ENCODE measurements at places on chromosomes 12 and 14.
A peak's percentile ranks its signal among the peaks of the same experiment; 100 is the strongest.

- DNase-seq: no peak
These were observed 215.4 kb upstream of the DCN start for GRCh38 chr12:91397866-91398532.

DNA sequence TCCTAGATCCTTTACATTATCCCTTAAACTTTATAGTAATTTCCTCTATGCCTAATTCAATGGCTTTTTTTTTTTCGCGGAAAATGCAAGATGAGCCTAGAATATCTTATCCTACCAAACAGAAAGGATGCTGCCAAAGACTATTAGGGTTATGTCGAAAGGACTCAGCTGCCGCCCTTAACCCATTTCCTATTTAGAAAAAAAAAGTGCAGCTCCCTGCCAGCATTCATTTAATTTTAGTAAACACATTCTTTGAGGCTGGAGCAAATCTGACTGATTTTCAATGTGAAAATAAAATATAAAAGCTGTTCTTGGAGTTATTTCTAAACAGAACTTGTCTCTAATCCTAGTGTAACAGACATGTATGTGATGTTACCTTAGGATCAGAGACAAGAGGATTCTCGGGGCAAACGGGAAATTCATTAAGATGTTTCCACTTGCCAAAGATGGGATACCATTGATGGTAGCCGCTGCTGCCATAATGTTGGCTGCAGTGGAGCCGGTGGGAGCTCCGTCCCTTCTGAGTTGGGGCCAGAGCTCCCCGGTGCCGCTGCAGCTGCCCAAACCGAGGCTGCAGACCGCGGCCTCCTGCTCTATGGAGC lies 8.2 kb upstream of the A2M start:
- DNase-seq: no peak

GRCh38 chr14:89661392-89661791 lies 244.4 kb upstream of the FOXN3 start:
- DNase-seq: no peak

- DNase-seq: no peak
These were observed at the start of gene B4GALNT1 for GRCh38 chr12:57632958-57633840. TSS of gene B4GALNT1 (minus strand) at chr12:57633201. CDS start at chr12:57632132, 1,069 bp downstream.

GRCh38 chr14:85764822-85765221 lies 234.9 kb downstream of the FLRT2 start:
- no peak for DNase-seq

DNA sequence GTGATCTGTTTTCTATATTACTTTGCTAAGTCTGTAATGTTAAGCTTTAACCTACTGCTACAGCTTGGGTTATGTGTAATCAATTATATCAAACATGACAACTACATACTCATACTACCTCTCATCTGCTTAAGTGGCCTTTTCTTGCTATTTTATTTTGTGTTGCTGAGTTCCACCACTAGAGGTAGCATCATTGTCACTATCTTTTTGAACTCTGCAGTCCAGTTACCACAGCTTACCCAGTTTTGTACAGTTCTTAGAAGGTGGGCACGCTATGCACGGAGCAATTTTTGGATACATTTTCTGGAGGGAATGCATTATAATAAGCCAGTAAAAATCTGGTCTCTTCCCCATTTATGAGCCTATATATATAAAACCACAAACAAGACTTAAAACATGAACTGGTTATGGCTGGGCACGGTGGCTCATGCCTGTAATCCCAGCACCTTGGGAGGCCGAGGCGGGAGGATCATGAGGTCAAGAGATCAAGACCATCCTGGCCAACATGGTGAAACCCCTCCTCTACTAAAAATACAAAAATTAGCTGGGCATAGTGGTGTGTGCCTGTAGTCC lies 48.5 kb downstream of the SAV1 start:
- DNase-seq: no peak

DNA sequence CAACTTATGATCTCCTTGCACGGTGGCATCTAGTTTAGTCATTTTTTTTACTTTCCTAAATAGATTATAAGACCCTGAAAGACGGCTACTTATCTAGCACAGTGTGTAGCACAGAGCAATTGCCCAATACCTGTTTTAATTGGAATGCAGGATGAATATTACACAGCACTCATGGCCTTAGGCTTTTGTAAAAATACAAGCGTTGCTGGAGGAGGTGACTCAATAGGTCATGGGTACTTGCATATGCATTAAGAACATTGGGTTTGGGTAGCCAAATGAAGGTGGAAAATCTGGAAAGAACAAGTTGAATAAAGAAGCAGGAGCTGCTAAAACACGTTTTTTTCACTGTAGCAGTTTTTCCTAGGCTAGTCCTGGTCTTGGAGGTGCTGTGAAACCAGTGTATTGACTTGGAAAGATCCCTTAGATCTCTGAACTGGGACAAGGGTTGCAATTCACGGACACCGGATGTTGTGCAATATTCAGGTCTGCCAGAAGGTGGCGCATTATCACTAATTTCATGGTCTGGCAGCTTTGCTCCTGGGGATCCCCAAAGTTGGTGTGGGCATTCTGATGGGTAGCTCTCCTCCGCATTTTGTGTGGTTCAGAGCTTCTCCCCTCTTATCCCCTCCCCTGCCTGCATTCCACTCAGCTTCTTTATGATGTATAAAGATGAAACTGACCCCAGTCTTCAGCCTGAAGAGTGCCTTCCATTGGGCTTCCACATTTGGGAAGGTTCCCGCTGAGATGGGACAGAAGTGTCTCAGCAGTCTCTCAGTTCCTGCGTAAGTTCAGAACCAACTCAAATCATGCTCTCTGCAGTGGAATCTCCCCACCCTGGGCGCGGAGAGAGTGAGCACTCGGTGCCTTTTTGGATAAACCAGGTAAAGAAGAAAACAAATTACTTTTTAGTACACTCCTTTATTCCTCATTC lies 278.3 kb downstream of the NRXN3 start:
- no peak for DNase-seq

GRCh38 chr12:103877934-103878510 lies 37.0 kb upstream of the NT5DC3 start:
- DNase-seq: peak; percentile 20

GRCh38 chr14:100629696-100630095 lies 42.5 kb upstream of the BEGAIN start:
- DNase-seq: no peak

GRCh38 chr14:74380172-74380571 lies 31.9 kb downstream of the VRTN start:
- no peak for DNase-seq

- no peak for DNase-seq
These were observed 172.8 kb upstream of the KITLG start for GRCh38 chr12:88753066-88753465.

GRCh38 chr12:67925077-67925476 lies 64.2 kb upstream of the IFNG-AS1 start:
- no peak for DNase-seq

- DNase-seq: no peak
These were observed 147.6 kb downstream of the KLHL28 start for GRCh38 chr14:44814196-44814595.

DNA sequence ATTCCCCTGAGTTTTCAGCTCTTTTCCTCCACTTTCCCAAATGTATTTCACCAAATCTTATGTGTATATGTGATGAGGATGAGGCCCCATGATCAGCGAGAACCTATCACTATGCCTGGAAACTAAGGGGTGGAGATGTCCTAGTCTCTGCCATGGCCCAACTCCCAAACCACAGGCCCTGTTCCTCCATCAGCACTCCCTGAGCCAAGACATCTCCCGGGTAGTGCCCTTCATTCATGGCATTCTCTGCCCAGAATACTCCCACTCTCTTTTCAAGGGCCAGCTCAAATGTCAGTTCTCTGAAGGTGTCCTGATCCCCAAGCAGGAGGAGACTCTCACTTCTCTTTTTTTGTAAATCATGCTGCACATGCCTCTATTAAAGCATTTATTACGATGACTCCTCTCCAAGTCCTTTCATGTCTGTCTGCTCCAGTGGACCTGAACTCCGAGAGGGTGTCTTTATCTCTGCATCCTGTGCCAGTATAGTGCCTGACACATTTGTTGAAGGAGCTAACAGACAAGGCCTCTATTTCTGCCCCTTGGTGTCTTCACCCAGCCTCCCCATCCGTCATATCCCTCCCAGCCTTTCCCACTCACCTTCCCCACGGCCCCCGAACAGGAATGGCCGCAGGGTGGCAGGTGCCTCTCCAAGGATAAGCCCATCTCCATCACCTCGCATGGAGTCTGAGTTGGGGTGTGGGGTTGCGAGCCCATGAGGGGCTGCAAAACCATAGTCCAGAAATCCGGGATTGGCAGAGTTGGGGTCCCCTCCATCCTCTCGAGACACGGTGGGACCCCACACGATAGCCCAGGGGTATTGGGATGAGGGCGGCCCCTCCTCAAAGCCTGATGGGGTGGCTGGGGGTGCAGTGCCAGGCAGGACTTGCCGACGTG lies 3.7 kb downstream of the PIANP start:
- no peak for DNase-seq

DNA sequence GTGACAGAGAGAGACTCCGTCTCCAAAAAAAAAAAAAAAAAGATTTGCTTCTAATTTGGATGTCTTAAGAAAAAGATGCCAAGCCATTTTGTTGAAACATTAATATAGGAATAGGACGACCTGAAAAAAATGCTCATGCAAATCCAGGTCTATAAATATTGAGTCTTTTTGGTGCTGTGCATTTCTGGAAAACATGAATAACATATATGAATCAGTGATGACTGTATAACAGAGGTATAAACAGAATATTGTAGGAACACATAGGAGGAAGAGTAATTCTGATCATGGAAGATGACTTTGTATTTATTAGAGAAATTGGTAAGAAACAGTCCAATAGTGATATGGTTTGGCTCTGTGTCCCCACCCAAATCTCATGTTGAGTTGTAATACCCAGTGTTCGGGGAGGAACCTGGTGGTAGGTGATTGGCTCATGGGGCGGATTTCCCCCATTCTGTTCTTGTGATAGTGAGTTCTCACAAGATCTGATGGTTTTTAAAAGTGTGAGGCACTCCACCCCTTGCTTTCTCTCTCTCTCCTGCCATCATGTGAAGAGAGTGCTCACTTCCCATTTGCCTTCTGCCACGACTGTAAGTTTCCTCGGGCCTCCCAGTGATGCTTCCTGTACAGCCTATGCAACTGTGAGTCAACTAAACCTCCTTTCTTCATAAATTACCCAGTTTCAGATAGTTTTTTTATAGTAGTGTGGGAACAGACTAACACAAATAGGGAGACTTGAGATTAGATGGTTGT lies 3.0 kb upstream of the SRSF5 start:
- no peak for DNase-seq

- DNase-seq: no peak
These were observed 1.2 kb downstream of the PIK3C2G start for GRCh38 chr12:18262514-18262913.

DNA sequence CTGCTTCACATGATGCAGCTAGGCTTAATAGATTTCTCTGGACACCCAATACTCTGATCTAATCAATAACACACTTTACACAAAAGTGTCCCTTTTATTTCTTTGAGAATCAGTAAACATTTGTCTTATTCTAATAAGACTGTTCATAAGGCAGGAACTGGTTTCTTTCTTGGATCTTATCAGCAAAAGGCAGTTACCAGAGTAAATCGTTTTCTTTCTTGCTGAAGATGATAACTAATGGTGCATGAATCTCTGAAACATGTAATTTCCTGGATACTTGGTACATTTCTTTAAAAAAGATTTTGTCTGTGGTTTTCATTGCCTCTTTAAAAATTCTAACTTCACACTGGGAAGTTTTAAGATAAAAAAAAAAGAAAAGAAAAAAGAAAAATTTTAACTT lies 39.6 kb downstream of the WIF1 start:
- DNase-seq: no peak

DNA sequence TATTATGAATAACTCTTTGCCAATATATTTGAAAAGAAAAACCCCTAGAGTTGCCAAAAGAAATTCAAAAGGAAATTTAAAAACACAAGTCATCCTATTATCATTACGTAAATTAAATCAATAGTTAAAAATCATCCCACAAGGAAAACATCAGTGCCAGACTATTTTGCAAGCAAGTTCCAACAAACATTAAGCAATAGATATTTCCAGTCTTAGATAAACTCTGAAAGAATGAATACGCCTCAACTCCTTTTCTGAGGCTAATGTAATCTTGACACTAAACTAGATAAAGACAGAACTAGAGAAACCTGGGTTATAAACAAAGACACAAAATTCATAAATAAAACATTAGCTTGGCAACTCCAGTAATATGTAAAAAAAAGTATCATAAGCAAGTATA lies 245.9 kb downstream of the FOXN3 start:
- DNase-seq: no peak

GRCh38 chr14:20682435-20683124 lies 1.8 kb upstream of the RNASE4 start:
- DNase-seq: peak; percentile 62

DNA sequence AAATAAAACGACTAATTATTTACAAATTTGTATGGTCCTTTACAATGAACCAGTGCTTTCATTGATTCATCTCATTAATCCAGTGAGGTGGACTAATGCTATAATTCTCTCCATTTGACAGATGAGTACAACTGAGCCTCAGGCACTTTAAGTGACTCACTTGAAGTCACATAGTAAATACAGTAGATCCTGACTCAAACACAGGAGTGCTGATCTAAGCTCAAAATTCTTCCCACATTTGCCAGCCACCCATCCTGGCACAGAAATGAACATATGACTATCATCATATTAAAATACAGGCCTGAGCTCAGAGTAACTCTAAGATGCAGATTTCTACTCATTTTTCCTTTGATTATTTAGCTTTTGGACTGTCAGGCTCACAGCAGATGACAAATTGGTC lies 30.6 kb downstream of the SLC16A7 start:
- no peak for DNase-seq

DNA sequence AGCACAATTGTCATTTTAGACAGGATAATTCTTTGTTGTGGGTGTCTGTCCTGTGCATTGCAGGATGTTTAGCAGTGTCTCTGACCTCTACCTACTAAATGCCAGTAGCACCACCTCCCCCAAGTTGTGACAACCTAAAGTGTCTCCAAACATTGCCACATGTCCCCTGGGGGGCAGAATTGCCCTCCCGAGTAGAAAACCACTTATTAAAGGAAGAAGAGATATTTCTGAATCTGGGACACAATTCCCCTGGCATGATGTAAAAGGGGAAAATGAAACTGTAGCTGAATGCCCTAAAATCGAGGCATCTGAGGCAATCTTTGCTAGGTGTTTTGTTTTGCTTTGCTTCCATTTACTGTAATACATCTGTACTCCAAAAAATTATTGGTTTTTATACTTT lies 116.8 kb upstream of the NAP1L1 start:
- no peak for DNase-seq

GRCh38 chr12:91947459-91947858 lies 198.2 kb downstream of the BTG1 start:
- no peak for DNase-seq

GRCh38 chr12:52252728-52253343 lies 19.8 kb downstream of the KRT7 start:
- no peak for DNase-seq

- no peak for DNase-seq
These were observed 4.9 kb downstream of the ERGIC2 start for GRCh38 chr12:29376118-29376517.
